A172 (cell line): ENCODE measurements at places on chromosomes 3 and 15.

DNA sequence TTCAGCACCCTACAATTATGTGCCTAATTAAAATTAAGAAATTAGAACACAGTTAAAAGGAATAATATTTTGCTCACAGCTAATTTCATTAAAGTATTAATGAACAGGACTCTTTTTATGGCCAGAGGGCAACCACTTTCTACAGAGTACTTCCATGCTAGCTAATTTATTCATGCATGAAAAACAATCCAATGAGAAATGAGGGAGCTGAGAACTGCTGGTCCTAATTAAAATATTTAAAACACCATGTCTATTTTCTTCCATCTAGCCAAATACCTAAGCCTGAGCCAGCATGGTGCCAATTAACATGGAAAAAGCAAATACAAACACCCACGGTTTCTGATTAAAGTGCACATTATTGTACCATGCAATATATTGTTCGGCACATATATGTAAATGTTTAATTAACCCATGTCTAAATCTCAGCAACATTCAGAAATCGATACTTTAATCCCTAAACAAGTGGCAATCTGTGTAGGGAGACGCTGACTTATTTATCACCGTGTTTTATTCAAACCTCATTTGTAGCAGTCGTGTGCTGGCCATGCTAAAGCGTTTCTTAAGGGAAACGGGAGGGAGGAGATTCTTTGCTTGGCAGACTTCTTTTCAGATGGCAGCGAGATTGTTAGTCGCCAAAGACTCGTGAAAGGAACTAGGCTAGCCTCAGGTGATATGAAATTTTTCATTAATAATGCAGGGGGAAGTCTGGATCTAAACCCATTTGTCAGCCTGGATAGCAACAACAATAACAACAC, 193.5 kb downstream of the ANXA2 start:
- no peak for DNase-seq

GRCh38 chr15:95277266-95277665, 1045.9 kb downstream of the MCTP2 start:
- no peak for DNase-seq

GRCh38 chr3:177484206-177484605, 286.9 kb upstream of the TBL1XR1 start:
- no peak for DNase-seq

DNA sequence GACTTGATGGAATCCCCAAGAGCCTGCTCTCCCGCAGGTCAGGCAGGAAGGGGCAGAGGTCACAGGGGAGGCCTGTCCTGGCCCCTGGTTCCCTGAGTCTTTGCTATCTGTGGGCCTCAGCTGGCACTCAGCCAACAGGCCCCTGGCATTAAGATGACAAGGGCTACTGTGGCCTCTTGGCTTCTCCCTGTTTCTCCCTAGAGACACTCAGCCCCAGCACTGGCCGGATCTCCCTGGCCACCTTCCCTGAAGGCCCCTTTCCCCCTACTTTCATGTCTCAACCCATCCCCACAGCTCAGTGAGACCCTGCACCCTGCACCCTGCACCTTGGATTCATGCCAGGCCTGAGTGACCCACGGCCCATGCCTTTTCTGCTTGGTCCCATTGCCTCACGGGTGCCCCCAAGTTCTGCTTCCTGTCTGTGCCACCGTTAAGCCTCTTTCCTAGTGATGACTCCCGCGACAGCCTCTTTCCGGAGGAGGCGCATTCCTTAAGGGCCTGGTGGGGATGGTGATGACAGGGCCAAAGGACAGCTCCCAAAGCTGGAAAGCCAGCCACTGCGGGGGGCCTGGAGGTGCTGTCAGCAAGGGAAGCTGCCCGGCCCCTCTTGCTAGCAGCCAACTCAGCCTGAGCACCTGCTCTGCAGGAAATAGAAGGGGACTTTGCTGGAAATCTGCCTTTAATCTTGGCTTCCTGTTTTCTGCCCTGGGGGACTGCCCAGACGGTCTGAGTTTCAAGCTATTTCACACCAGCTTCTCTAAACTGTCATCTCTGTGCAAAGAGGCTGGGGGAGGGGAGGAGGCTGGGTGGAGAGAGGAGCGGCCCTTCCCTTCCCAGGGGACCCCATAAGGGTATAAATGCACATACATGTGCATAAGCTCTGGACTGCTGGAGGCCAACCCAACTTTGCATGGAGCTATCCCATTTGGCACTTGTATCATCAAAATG, 4.8 kb upstream of the CSK start:
- no peak for DNase-seq

DNA sequence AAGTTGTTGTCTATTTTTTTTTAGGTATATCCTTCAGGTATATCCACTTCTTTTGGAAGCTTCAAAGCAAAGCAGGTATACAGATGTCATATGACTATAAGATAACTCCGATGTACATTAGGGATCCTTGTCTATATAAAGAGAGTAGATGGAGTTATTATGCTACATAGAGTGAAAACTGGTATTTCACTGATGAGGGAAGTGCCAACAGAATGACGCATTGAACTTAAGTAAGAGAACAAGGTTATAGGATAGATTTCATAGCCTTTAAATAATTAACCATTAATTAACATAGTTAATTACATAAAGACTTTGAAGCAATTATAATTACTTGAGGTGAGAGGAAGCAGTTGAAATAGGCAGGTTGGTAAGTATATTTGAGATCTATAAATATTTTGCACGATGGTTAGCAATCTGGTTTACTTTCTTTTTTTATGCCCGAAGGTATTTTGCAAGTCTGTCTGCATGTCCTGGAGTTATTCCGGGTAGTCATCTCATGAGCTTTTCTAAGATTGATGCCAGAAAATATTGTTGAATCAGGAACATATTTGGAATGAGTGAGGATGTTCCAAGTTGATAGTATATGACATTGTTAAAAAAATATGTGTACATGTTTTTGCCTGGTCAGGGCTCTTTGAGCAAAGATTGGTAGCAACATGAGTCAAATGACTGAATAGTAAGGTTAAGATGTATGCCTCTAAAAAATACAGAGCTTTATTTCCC, 299.5 kb upstream of the KCNMB2 start:
- DNase-seq: no peak

DNA sequence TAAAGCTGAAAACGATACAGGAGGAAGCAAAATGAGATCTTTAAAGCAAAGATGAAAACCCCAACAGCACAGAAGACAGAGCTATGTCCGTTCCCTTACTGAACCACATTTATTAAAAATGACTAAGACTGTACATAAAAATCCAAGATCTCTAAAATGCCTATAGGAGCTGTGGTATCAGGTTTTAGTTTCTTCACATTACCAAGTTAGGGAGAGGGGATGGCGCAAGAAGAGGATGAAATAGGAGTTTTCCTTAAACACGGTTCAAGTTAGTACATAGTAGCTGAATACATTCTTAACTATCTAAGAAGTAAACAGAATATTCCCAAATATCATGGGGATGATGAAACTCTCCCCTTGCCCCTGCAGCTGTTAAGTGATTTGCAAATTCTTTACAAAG, 6.3 kb downstream of the EOMES start:
- DNase-seq: no peak

- DNase-seq: no peak
These were observed 5.2 kb upstream of the PRKCD start for GRCh38 chr3:53155760-53156159.

GRCh38 chr3:106117490-106117858, 248.7 kb upstream of the CBLB start:
- no peak for DNase-seq
